Gastrocnemius medialis (tissue), 4 donors: ENCODE measurements at places on chromosomes 2 and 18. TPM values are rescaled to one million over a fixed set of nuclear protein-coding genes. Genes with fewer than 3 reads are reported as not detected.

The SLC8A1 gene
- total RNA-seq: 3.8 TPM

DNA sequence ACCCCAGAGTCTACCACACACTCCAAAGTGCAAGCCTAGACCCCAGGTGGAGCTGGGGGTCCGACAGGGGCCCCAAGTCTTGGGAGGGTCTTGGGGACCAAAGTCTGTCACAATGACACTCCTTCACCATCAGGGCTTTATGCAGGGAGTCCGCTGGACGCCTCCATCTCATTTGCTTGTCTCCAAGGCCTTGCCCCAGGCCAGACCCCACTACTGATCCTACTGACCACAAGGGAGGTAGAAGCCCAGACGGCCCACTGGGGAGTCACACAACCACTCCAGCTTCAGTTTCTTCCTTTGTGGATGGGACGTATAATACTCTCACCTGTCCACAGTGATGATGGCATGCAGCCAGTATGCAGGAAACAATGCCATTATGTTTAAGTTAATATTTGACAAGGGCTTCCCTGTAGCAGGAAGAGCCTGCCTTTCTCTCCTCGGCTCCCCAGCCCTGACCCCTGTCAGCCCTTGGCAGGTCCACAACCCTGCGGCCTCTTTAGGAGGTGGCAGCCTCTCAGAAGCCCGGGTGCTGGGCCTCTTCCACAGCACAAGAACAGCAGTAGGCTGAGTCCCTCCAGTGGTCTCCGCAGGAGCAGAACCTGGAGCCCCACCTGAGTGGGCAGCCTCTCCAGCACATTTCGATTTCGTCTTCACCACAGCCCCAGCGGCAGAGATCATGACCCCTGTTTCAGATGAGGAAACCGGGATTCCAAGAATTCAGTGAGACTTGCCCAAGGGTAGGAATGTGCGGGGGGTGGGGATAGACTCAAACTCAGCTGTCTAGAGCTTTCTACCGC lies 6.5 kb downstream of the BIN1 start:
- peaks cover 98% of the 10 kb centered on the region for H3K4me1 ChIP-seq
- H3K27ac ChIP-seq: peak overlapping the region; percentile 99
- no peak for DNase-seq
- H3K4me3 ChIP-seq: peak overlapping the region; percentile 81

- no peak overlapping the region for H3K4me3 ChIP-seq
- H3K4me1 ChIP-seq: peaks cover 16% of the 10 kb centered on the region
- DNase-seq: no peak
- H3K36me3 ChIP-seq: no peaks in the 10 kb centered on the region
- H3K27me3 ChIP-seq: no peaks in the 10 kb centered on the region
Measured at GRCh38 chr2:10647441-10647840, 42.3 kb downstream of the NOL10 start.

- no peak overlapping the region for H3K27ac ChIP-seq
- no peaks in the 10 kb centered on the region for H3K36me3 ChIP-seq
- no peaks in the 10 kb centered on the region for H3K27me3 ChIP-seq
Measured at GRCh38 chr2:140269000-140269399, 1488.8 kb upstream of the NXPH2 start.
